Cortex of kidney (tissue), 1 donor: ENCODE measurements at places on chromosomes 12 and 14.

- DNase-seq: no peak
These were observed 96.8 kb upstream of the SYT10 start for GRCh38 chr12:33536431-33536830.

DNA sequence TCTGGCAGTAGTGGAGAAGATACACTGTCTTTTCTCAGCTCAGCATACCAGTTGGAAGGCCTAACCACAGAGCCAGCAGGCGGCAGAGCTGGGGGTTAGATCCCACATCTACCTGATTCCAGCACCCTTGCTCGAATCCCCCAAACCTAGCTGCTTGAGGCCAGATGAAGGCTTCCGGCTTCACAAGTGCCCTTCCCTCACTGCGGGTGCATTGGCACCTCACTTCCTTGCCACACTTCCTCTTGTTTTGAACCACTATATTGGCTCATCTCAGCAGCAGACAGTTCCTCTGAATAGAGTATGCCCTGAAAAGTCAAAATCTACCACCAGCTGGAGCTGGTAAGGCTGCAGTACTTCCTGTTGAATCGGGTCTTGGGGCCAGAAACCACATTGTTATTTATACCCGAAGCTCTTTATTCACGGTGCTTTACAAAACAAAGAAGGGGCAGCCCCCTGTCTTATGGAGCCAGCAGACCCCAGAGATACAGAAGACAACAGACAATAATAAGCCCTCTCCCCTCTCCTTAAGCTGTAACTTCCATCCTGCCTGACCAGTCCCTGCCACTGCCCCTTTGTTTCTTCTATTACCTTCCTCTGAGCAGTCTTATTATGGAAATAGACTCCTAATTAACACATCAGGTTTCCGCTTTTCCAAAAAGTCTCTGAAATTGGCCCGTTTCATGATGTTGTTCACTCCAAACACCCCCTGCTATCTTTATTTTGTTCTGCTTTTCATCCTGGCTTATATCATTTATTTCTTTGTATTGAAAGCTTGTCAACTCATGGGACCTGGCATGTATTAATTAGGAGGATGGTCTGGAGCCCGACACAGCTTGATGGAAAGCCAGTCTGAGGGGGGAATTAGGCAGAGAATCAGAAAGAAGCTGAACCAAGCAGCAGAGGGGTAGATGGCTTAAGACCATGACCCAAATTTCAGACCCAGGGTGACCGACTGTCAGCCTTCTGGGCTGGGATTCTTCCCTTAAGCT, 233.5 kb downstream of the EFCAB11 start:
- no peak for DNase-seq

- no peak for DNase-seq
These were observed 23.4 kb upstream of the TMTC1 start for GRCh38 chr12:29807129-29807528.

- DNase-seq: no peak
These were observed 81.4 kb upstream of the ARID2 start for GRCh38 chr12:45648070-45648469.

GRCh38 chr12:42364692-42365091, 38.7 kb downstream of the PPHLN1 start:
- DNase-seq: no peak

DNA sequence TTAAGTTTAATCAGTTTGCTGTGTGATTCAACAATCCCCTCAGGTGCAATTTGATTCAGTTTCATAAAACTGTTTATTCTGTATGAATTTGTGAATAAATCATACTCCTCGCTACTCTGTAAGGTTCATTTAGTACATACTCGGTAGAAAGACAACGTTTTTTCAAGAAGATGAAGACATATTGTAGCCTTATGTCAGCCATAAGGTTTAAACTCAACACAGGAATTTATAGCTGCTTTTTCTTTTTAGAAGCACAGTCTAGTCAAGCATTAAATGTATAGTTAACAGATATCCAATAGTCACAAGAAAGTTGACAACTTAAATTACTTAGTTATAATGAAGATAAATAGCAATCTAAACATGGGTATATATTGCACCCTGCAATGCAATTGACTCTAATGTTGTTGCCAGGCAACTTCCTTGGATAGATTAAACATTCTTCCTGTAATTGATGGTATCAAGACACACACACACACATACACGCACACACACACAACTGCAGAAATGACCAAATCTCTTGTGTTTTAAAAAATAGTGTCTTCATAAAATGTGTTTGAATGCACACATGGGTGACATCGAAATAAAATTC, 151.5 kb upstream of the MGAT4C start:
- DNase-seq: no peak

DNA sequence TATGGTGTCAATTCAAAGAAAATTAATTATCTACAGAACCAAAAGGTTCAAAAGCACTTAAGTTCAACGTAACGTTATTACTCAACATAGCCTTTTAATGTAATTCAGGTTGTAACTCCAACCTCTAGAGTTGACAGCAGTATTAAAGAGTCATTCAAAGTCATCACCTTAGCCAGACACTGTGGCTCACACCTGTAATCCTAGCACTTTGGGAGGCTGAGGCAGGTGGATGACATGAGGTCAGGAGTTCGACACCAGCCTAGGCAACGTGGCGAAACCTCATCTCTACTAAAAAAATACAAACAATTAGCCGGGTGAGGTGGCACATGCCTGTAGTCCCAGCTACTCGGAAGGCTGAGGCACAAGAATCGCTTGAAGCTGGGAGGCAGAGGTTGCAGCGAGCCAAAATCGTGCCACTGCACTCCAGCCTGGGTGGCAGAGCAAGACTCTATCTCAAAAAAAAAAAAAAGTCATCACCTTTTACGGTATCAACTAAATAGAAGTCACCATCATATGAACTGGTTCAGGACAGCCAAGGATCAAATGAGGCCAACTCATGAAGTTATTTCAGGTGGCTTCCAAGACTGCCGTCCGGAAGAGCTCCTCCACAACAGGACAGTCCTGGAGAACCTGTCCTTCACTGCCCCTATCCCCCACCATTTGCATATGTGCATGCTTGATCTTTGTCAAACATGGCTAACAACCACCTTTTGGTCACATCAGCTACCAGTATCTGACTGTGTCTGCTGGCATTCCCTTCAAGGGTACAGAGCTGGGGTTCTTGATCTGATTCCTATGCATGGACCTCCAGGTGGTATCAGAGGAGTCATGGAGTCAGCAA, 4.2 kb downstream of the PPTC7 start:
- DNase-seq: no peak

GRCh38 chr14:31921721-31922120, 155.4 kb upstream of the ARHGAP5 start:
- DNase-seq: no peak

- DNase-seq: no peak
These were observed 9.5 kb downstream of the HHIPL1 start for GRCh38 chr14:99654235-99654985.

DNA sequence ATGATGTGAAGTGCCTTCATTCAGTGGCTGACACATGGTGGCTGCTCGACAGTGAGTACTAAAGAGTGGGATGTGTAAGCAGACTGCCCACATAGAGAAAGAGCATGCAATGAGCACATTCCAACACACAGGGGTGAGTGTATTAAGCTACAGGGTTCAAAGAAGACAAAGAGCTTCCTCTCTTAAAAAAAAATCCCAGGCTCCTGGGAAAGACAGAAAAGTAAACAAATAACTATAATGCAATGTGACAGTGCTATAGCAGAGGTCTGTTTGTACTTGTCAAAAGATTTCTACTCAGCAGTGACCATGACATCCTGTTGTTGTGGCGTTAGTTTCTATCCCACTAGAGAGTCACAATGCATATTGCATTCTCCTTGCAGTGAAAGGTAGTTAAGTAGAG, 12.4 kb upstream of the PCNX1 start:
- no peak for DNase-seq

DNA sequence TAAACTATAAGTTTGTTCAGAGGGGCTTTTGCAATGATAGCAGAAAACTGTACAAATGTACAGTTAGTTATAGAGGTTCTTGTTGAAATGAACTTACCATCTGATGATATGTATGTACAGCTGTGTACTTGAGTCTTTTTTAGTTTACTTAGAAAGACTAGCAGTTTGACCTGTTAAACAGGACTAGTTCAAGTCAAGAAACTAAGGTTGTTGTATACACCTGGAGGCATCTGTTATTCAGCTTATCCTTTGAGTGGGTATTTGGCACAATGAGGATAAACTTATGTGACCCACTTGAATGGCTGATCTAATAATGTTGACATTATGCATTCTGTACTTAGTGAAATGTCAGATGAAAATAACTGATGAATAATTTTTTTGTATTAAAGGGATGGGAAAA, 13.4 kb downstream of the MTERF2 start:
- no peak for DNase-seq
